ENCODE measurements at places on chromosomes 3 and 15. TPM values are rescaled to one million over a fixed set of nuclear protein-coding genes. Genes with fewer than 3 reads are reported as not detected.

SPATA12 gene
- 0.15 TPM for total RNA-seq

ADPRH gene
- 3.6 TPM for total RNA-seq

ECE2 gene
- under 0.01 TPM for total RNA-seq

DOCK3 gene
- total RNA-seq = 0.29 TPM

STX19 gene
- not detected for total RNA-seq

IQCF5 gene
- total RNA-seq = not detected

DUOXA2 gene
- total RNA-seq = not detected

CYP19A1 gene
- 5.1 TPM for total RNA-seq

VPS8 gene
- 76.7 TPM for total RNA-seq

RNU6-1 gene
- not detected for total RNA-seq

ZFYVE19 gene
- 25.3 TPM for total RNA-seq

CLDN11 gene
- total RNA-seq = 211 TPM

SLC51A gene
- total RNA-seq = not detected

TOP2B gene
- total RNA-seq = 61.4 TPM

LRRK1 gene
- total RNA-seq = 23.9 TPM

HRG gene
- total RNA-seq = not detected

CPN2 gene
- total RNA-seq = not detected

FAM3D gene
- total RNA-seq = not detected

PLIN1 gene
- total RNA-seq = 0.50 TPM

SLC24A5 gene
- not detected for total RNA-seq

AP3B2 gene
- 0.15 TPM for total RNA-seq

SAMD7 gene
- not detected for total RNA-seq

ZPLD1 gene
- total RNA-seq = not detected

CIDEC gene
- total RNA-seq = 0.17 TPM

TLR9 gene
- total RNA-seq = under 0.01 TPM

CCR8 gene
- total RNA-seq = not detected

HHLA2 gene
- total RNA-seq = not detected

Measured in smooth muscle cell of trachea (primary cell).